Epithelial cell of proximal tubule (primary cell): ENCODE measurements at places on chromosomes 6 and 20. TPM values are rescaled to one million over a fixed set of nuclear protein-coding genes. Genes with fewer than 3 reads are reported as not detected.

The TBCC gene
- 25.4 and 49.0 TPM in 2 replicates for total RNA-seq

The MCCD1 gene
- total RNA-seq = not detected in 2 replicates

The MARCKS gene
- 133 and 177 TPM in 2 replicates for total RNA-seq

The FAM83C gene
- total RNA-seq = 0.14 TPM in 1 of 2 replicates, not detected in the other

The SLC22A23 gene
- 0.52 and 0.87 TPM in 2 replicates for total RNA-seq

The HTR1E gene
- not detected in 2 replicates for total RNA-seq

The RAET1E gene
- total RNA-seq = not detected in 2 replicates

The PAK5 gene
- total RNA-seq = not detected in 2 replicates

The RHAG gene
- total RNA-seq = not detected in 2 replicates

The SMOC2 gene
- total RNA-seq = 0.35 TPM in 1 of 2 replicates, not detected in the other

The CCR6 gene
- total RNA-seq = not detected in 2 replicates

The RAB5IF gene
- total RNA-seq = 142 and 190 TPM in 2 replicates

GRCh38 chr6:139449611-139450000 lies 75.2 kb upstream of the CITED2 start:
- DNase-seq = no peak

DNA sequence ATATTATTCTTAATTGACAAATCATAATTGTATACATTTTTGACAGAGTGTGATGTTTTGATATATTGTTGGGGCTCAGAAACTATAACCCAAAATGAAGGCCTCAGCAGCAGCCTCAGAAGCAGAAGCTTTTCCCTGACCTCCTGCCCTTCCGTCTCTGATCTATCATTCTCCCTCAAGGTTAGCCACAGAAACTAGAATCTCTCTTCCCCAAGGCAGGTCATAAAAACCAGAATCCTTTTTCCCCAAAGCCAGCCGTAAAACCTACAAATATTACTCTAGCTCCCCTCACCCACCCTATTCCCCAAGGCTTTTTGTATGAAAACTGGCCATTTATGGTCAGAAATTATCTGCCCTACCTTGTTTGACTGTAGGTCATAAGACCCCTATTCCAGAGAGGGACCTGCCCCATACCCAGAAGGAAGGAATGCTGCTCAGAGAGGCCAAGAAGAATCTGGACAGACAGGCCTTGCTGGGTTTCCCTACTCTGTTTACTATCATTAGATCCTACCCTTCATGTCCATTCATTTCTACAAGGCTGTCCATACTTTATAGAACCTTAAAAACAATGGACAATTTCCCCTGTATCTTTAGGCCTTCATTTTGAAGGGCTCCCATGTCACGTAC lies 14.5 kb downstream of the OR2B2 start:
- DNase-seq = no peak

DNA sequence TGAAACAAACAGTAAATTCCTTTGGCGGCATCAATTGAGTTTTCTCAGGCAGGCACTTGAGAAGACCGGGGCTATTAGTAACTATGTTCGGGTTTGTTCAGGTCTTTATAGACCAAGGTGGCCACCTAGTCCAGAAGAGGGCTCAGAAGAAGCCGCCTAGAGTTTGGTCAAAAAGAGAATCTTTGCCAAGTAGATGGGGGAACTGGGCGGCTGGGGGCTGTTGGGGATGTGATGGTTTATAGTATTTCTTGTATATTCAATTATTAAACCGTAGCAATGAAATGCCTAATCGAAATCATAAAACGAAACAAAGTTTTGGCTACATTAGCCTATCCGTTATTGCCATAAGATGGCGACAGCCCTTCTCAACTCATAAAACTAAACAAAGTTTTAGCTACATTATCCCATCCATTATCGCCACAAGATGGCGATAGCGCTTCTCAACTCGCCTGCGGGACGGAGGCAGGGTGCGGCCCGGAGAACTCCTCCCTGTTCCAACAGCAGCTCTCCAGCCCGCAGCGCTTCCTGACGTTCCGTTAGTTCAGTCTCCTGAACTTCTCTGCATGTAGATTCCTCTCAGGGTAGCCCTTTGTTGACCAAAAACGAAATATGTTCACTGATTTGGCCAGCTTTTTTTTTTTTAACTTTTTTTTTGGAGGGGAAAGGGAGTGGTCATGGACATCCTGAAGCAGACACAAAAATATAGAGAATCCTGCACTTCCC lies 120.5 kb upstream of the PRSS16 start:
- no peak for DNase-seq

DNA sequence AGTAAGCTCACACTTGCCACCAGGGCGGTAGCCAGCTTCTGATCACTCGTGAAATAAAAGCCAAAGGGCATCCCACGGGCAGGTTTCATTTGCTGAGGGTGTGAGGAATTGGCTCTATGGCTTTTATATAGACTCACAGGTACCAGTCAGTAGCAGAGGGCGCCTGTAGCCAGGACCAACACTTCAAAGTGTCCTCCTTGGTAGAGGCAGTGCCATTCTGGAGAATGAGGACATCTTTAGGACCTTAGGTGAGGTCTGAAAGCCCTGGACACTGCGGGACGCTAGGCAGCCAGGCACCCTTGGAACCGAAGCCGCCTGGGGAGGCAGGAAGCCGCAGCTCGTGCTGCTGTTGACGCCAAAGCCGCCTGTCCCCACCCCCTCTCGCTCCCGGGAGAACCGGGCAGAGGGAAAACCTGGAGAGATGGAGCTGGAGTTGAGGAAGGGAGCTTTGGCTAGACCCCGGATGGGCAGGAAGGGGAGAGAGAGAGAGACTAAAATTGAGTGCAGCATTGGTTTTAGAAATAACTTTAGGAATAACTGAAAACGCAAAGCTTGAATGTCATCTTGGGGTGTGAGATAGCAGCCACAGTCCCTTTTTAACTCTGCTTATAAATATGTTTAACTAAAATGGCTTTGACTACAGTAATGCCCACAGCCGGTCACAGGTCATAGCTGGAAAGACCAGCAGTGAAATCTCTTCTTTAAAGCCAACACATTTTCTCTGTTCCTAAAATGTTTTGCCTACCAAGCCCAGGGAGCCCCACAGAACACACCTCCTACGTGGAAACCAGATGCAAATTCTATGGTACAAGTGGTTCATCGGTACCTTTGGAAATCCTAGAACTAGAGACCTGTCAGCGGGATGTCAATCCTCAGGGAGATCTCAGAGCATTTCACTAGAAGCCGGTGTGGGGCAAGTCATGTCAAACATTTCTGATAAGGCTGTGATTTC lies 128.5 kb upstream of the CDYL start:
- DNase-seq = no peak

- no peak for DNase-seq
Measured at GRCh38 chr20:14197097-14197496, 140.3 kb downstream of the FLRT3 start.

DNA sequence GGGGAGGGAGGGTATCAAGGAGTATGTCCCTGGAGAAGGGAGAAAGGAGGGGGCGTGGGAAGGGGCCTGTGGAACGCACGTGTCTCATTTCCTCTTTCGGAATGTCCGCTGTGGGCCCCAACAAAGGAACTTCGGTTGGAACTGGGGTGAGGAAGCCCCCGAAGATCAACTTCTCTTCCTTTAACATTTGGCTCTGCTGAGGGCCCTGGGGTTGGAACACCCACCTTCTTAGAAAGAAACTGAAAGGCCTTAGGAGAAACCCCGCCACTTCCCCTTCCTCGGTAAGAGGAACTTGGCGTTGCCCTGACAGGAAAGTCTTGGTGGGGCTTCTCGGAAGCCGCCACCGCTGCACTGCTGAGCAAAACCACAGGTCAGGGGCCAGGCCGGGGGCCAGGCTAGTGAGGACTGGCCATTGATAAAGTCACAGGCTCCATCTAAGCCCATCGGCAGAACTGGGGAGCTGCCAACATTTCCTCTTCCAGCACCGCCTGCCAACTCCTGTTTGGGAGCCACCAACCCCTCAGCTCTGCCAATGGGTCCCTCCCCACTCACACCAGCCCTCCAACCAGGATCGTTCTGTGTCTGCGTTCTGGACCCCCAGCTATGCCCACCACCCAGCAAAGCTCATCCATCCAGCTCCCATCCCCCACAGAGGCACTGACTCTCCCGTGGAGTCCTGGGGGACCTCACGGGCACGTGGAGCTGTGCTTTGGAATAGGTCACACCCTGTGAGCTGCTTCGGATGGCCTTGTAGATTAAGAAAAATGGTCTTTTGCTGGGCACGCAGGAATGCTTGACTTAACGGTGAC lies 44.8 kb downstream of the FGD2 start:
- DNase-seq = no peak

GRCh38 chr6:72522735-72523141 lies 99.1 kb upstream of the KCNQ5 start:
- no peak for DNase-seq

DNA sequence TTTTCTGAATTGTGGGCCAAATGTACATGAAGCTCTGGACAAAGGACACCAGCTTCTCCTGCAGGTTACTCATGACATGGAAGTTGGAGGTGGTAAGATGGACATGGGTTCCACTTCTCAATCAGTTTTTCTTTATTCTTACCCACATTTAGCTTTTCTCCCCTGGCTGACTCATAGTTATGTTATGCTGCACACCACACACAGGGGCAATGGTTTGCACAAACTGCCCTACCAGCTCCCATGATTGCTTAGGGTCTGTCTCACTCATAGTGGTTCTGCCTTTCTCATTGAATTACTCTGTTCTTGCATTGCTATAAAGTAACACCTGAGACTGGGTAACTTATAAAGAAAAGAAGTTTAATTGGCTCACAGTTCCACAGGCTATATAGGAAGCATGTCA lies 4.5 kb upstream of the CD109 start:
- DNase-seq = no peak

DNA sequence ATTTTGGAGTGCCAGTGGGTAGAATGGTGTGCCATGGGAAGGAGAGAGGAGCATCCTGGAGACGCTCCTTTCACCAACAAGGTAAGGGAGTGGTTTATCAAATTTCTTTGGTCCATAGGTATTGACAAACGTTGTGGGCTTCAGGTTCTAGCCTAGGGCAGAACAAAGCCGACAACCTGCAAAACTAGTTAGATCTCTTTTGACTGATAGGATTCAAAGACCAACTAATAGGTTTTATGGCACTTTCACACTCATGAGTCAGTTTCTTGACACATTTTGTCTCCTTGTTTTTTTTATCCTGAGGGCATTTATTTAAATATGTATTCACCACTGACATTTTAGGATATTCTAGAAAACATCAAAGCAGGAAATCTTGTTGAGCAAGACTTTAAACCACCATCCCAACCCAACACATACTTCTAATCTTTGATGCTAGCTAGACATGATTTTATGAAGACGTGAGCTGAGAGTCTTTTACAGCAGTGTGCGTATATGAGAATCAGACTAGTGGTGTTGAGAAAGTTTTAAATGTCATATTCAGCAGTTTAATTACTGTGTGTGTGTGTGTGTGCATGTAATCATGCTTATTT lies 370.4 kb upstream of the HSF2 start:
- DNase-seq = no peak

GRCh38 chr20:44810391-44811149 lies at the start of gene RIMS4:
Gene RIMS4, minus strand, starts transcription at chr20:44810546. Its CDS starts 275 bp downstream, at chr20:44810271.
- no peak for DNase-seq

DNA sequence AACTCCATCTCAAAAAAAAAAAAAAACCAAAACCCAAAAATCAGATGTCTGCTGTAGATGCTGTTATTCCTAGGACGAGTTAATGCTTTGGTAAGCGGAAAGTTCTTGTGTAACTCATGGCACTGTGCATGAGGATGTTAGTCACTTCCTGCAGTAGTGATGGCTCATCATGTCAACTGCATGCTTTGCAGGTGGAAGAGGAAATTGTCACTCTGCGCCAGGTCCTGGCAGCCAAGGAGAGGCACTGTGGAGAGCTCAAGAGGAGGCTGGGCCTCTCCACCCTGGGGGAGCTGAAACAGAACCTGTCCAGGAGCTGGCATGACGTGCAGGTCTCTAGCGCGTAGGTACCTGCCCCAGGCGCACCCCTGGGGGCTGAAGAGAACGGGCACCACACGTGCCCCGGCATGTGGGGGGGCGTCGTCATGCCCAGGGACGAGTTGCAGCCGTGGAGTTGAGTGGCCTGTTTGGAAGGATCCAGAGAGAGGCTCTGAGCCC lies 8.5 kb downstream of the TPD52L2 start:
- DNase-seq = no peak

GRCh38 chr6:89406141-89406540 lies 5.9 kb downstream of the RRAGD start:
- no peak for DNase-seq

DNA sequence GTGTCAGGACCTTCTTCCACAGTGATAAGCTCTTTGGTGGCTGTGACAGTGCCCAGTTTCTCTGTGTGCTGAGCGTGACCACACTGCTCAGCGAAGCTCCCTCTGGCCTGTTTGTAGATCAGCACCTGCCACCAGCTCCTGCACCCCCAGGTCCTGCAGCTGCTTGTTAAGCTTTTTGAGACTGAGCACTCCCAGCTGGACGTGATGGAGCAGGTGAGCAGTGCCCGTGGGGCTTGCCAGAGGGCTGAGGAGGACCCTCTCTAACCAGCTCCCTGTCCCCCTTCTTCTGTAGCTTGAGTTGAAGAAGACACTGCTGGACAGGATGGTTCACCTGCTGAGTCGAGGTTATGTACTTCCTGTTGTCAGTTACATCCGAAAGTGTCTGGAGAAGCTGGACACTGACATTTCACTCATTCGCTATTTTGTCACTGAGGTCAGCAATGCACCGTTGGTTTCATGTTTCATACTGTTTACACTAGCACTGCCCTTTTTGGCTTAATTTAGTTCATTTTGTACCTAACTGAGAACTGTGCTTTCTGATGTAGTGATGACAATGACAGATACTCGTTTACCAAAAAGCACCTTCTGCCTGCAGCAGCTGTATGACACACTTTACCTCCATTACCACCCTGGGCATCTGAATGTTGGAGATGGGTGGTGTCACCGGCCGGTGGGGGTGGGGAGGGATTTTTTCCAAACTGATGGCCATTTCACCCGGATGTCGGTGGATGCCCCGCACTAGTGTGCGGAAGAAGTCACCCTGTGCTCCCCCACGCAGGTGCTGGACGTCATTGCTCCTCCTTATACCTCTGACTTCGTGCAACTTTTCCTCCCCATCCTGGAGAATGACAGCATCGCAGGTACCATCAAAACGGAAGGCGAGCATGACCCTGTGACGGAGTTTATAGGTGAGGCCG lies 12.5 kb downstream of the NELFCD start:
- no peak for DNase-seq

GRCh38 chr20:57265336-57265996 lies 975 bp downstream of the BMP7 start:
- no peak for DNase-seq

DNA sequence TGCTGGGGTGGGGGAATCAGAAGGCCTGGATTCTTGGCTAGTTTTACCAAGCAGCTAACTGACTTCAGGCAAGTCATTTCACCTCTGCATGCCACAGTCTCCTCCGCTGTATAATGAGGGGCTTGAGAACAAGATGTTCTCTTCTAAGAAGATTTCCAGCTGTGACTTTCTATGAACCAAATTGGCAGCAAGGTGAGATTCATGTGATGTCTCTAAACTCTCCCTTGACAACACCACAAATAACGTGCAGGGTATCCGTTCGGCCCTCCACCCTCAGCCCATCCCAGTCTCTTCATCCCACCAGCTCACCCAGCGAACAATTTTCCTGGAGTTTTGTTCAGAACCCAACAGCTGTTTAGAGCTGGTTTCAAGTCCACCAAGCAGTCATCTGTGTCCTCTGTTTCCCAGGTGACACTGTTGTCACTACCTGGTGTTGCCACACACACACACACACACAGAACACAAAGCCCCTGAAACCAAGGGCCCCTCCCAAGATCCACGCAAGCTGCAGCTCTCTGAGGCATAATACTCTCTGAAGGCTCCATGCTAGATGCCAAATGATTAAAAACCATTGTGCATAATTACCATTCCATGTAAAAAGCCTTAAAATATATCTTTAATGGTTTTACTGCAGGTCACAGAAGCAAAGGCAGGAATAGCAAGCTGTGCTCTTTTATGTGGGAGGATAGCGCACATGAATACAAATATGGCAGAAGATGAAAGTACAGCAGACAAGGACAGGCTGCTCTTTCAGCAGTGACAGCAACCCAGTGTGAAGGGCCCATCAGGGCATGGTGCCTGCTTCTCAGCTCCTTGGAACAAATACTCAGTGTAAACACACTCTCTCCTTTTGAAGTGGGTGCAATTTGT lies 48.2 kb downstream of the ARHGAP18 start:
- DNase-seq = no peak
